ENCODE measurements at places on chromosomes 1 and 21. TPM values are rescaled to one million over a fixed set of nuclear protein-coding genes. Genes with fewer than 3 reads are reported as not detected.

The RNF220 gene
- 75.4 TPM for polyA plus RNA-seq

The RASSF5 gene
- 1.8 TPM for polyA plus RNA-seq

The CHODL gene
- 1.5 TPM for polyA plus RNA-seq

The IGSF3 gene
- 0.63 TPM for polyA plus RNA-seq

The FCN3 gene
- polyA plus RNA-seq, result 2.5 TPM

The COA7 gene
- polyA plus RNA-seq, result 4.3 TPM

The MAN1C1 gene
- 25.0 TPM for polyA plus RNA-seq

The TESK2 gene
- 8.3 TPM for polyA plus RNA-seq

The OR2T33 gene
- not detected for polyA plus RNA-seq

The OR2T29 gene
- not detected for polyA plus RNA-seq

The MNDA gene
- 8.7 TPM for polyA plus RNA-seq

The TFF1 gene
- not detected for polyA plus RNA-seq

The SLC6A17 gene
- 0.03 TPM for polyA plus RNA-seq

The ZNF678 gene
- polyA plus RNA-seq, result 3.6 TPM

The MIGA1 gene
- polyA plus RNA-seq, result 8.7 TPM

The CACNA1S gene
- polyA plus RNA-seq, result 0.01 TPM

The DISC1 gene
- polyA plus RNA-seq, result 5.3 TPM

The TACSTD2 gene
- polyA plus RNA-seq, result 1.2 TPM

The MROH7 gene
- polyA plus RNA-seq, result 3.4 TPM

The HCRTR1 gene
- polyA plus RNA-seq, result not detected

The SPAG17 gene
- 0.29 TPM for polyA plus RNA-seq

The NCSTN gene
- polyA plus RNA-seq, result 53.9 TPM

The PGBD5 gene
- polyA plus RNA-seq, result 0.47 TPM

The SELP gene
- polyA plus RNA-seq, result 19.7 TPM
